OCI-LY7 (cell line): ENCODE measurements at places on chromosomes 5 and 9. TPM values are rescaled to one million over a fixed set of nuclear protein-coding genes. Genes with fewer than 3 reads are reported as not detected.

- DNase-seq, result peak; percentile 9
Measured at GRCh38 chr9:97853844-97854695, 1.0 kb downstream of the FOXE1 start.

DNA sequence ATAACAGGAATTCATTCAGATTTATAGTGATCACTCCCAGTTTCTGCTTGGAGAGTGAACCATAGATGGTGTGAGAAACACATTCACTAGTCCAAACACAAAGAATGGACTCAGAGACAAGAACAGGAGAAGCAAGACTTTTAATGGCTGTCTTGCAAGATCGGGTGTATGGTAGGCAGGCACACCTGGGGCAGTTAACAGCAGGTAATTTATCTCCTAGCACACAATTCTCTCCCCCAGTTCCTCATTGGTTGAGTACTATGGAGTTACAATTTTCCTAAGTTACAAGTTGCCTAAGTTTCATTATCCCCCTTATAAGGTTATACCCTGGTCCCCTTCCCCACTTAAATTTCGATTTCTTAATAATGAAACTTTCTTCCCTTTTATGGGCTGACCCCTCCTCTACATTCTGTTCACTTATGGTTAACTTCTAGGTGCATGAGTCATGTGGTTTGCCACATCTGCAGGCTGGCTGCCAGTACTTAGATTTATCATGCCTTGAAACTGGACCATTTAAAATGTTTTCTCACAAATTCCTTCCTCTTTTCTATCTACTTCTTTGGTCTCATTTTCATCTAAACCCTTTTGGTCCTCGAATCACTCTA, 623.3 kb downstream of the HINT1 start:
- no peak for DNase-seq

DNA sequence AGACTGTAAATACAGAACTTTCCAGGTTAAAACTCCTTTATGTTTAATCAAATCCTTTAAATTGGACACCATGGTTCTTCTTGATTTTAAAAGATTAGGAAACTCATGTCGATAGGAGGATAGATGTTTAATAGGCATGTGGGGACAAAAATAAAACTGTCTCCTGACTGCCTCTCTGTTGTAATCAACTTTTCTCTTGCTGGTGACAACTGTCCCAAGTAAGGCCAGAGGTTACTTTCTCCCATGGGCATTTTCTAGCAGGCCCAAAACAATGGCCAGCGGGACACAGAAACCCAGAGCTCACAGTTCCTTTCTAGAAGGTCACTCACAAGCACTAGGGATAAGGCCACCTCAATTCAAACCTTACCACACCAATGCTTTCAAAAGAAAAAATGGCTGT, 14.5 kb downstream of the SLC36A2 start:
- DNase-seq, result no peak

GRCh38 chr5:119304439-119305211, 51.2 kb upstream of the TNFAIP8 start:
- DNase-seq, result no peak

GRCh38 chr5:172113036-172113435, 75.0 kb downstream of the STK10 start:
- peak; percentile 57 for DNase-seq

- DNase-seq, result no peak
Measured at GRCh38 chr5:173644673-173645436, 28.4 kb upstream of the BOD1 start.

DNA sequence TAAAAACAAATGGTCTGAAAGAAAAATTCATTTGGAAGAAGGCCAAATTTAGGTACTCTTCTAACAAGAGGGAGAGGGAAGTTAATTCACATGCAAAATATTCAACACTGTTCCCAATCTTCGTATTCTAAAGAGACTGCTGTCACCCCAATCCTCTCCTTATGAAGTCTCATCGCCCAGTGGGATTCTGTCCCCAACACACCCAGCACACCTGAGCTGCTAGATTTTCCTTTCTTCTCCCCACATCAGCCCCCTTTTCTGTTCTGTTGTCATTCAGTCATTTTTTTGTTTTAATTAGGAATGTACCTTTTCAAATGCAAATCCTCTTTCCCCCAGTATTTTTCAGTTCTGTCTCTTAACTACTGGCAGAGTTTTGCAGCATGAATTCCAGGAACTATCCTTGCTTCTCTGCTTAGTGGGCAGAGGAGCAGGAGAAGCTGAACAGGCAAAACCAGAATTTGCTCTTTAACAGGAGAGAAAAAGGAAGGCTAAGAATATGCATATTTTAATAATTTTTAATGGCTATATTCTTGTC, 366.9 kb downstream of the MAN2A1 start:
- no peak for DNase-seq

DNA sequence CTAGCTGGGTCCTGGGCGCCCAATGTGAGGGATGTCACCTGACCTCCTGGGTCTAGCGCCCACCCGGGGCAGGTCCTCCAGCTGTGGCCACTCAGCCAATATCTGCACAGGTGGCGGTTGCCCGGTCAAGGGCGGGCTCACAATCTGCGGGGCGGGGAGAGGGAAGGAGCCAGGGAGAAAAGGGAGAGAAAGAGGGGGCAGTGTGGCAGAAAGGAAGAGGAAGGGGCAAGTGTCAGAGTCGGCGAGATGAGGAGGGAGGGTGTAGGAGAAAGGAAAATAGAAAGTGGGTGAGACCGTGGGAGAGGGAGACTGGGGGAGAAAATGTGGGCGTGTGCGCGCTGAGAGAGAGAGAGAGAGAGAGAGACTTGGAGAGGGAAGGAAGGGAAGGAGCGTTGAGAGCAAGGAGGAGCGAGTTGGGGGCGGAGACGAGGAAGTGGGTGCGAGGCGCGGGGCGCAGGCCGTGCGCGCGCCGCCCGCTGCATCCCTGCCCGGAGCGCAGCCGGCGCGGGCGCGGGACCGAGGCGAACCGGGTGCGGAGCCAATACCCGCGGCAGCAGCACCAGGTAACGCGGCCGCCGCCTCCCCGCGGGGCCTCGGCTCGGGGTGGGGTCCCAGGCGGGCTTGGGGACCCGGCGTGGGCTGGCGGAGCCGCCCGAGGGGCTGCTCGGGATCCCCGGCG, at the start of gene HRH2:
Gene HRH2 (plus strand): TSS at position 479 of the 679 bp plus-strand sequence. CDS start 25,163 bp downstream, outside the sequence.
- DNase-seq, result no peak

DNA sequence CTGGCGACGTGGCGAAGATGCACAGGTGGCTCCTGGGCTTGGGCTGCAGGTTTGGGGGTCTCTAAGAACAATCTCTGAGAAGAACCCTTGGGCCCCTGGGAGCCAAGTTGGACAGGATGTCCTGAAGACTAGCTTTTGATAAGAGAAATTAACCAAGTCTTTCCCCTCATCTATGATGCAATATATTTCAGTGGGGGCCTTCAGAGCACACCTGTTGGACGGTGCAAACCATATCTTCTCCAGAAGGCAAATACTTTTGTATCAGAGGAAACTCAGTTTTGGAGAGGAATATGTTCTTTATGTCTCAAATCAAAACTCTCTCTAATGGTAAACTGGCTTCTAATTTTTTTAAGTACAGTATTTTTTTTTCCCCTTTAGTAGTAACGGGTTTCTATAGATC, 28.6 kb downstream of the OTULIN start:
- DNase-seq, result no peak

DNA sequence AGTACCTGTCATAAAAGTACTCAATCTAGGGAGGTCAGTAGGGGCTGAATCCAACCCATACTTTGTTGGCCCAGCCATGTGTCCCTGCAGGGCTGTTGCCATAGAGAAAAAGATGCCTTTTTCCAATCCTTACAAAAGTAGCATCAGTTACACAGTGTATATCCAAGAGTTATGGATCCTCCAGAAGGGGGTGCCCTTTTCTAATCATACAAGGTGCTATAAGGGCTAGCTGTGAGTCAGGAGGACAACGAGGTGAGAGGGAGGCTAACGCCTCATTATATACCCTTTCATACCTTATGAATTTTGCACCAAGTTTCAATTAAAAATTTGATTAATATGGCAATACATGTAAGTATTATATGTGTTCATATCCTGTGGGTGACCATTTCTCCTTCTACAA, 4.8 kb downstream of the KIAA0825 start:
- peak; percentile 44 for DNase-seq

GRCh38 chr5:107337281-107337680, 333.5 kb downstream of the EFNA5 start:
- no peak for DNase-seq

- peak; percentile 35 for DNase-seq
Measured at GRCh38 chr9:97695995-97696802, 941 bp downstream of the XPA start.

DNA sequence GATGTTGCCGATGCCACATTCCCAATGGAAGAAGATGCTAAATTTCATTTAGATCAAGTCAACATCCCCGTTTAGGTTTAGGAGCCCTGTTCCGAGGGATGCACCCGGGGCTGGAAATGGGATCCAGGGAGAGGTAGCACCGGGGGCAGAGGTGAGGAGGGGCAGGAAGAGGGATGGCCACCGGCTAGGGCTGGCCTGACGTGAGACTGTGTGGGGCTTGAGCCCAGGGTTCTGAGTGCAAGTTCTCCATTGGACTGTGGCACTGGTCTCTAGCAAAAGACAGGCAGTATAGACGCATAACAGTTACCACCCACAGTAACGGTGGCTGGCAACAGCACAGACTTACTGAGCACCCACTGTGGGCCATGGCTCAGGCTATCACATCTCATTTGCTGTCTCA, 209.0 kb upstream of the MVB12B start:
- no peak for DNase-seq

DNA sequence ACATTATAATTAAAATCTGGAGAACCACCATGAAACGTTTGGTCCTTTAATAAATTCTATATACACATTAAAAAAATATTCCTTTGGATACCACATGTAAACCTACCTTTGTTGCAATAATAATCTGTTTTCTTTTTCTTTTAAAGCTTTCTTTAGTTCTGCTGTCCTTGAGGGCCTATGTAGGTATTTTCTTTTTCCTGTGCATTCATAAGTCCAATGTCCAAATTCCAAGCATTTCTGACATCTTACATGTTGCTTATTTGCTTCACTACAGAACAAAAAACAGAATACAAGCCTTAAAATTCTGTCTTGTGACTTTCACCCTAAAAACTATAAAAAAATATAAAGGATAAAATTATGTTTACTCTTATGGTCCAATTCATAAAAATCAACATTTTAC, 19.7 kb downstream of the ZCCHC10 start:
- DNase-seq, result no peak

DNA sequence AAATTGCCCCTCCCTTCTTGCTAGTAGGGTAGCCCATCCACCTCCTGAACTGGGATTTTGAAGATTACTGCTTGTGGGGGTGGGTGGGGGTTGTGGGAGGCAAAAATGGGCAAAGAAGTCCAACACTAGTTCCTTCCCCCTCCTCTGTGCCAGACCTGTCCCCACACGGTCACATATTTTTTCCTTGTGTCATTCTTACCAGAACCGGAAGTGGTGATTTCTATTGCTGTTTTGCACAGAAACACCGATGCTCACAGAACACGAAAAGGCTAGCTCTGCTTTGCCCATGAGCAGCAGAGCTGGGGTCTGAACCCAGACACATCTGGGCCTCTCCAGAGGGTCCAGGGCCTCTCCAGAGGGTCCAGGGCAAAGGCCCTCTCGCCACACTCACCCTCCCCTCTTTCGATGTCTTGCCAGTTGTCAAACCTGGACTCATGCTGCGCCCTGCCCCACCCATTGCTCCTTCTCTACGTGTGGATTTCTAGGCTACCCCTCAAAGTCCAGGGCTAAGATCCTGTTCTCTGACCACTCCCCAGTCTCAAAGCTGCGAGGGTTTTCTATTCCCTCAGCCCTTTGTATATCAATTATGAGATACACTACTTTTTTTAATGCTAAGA, 264.4 kb upstream of the MSX2 start:
- no peak for DNase-seq

GRCh38 chr9:99827244-99827643, 5.6 kb downstream of the NR4A3 start:
- no peak for DNase-seq

DNA sequence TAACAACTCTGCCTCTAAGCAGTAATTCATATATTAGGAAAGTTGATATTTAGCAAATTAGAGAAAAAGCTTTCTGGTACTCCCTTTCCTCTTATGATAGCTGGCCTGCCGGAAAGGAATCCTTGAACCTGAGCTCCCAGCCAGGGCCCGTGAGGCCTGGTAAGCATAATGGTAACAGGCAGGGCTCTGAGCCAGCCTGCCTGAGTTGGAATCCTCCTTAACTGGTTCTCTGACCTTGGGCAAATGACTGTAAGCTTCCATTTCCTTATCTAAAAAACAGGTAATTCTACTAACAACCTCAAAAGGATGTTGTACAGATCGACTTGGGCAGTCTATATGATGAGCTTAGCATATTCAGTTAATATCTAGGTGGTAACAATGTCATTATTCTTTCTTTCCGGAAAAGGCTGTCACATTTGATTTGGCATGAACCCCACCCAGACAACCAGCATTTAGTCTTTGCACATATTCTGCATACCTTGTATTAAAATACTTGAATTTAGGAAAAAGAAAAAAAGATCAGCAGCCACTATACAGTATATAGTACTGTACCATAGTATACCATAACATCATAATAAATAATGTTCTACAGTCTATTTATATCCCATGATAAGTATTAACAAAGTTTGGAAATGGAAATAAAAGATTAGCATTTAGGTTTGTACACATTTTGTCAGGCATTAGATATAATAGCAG, 55.7 kb upstream of the MAP3K1 start:
- no peak for DNase-seq

- DNase-seq, result no peak
Measured at GRCh38 chr5:150582241-150583109, 58.0 kb upstream of the SYNPO start.

GRCh38 chr9:81669041-81669651, 20.2 kb downstream of the TLE1 start:
- no peak for DNase-seq

GRCh38 chr9:107540164-107540561, 50.6 kb upstream of the KLF4 start:
- no peak for DNase-seq

The SLIT3 gene
- total RNA-seq, result not detected in 2 replicates

The ABCA1 gene
- 14.0 and 18.9 TPM in 2 replicates for total RNA-seq

The PCDHGB7 gene
- total RNA-seq, result 4.5 and 5.4 TPM in 2 replicates

The CLIC3 gene
- total RNA-seq, result not detected in 2 replicates

The ACOT12 gene
- total RNA-seq, result 0.27 TPM in 1 of 2 replicates, not detected in the other

The SPATA31A3 gene
- not detected in 2 replicates for total RNA-seq

The SPATA9 gene
- not detected in 2 replicates for total RNA-seq

The F12 gene
- 3.0 and 3.8 TPM in 2 replicates for total RNA-seq

The ARRDC3 gene
- 26.3 and 30.0 TPM in 2 replicates for total RNA-seq

The C5orf46 gene
- total RNA-seq, result not detected in 2 replicates

The PCDHA5 gene
- not detected in 2 replicates for total RNA-seq

The TMC1 gene
- total RNA-seq, result not detected in 2 replicates

The SYK gene
- 175 and 201 TPM in 2 replicates for total RNA-seq

The KCNT1 gene
- not detected in 2 replicates for total RNA-seq

The LHX3 gene
- 0.15 TPM in 1 of 2 replicates, not detected in the other for total RNA-seq

The CENPH gene
- 105 and 126 TPM in 2 replicates for total RNA-seq

The SH3PXD2B gene
- 0.10 and 0.11 TPM in 2 replicates for total RNA-seq

The AGXT2 gene
- total RNA-seq, result not detected in 2 replicates
